ENCODE measurements at places on chromosomes 4 and X.

DNA sequence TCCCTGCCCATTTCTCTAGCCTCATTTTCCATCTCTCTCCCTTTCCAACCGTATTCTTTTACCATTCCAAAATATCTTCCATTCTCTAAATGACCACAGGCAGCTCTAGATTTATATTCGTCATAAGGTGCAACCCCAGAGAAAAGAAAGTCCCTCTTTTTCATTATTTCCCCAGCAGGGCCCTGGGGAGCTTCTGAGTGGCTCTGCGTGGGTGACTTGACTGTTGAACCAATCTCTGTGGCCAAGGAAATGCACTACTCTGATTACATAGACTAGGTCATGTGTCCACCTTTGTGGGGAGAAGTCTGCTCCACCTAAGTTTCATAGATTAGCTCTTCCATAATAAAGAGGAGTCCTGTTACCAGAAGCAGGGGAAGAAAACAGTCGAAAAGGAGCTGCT, 51.4 kb downstream of the ATOH1 start:
- DNase-seq, result no peak

DNA sequence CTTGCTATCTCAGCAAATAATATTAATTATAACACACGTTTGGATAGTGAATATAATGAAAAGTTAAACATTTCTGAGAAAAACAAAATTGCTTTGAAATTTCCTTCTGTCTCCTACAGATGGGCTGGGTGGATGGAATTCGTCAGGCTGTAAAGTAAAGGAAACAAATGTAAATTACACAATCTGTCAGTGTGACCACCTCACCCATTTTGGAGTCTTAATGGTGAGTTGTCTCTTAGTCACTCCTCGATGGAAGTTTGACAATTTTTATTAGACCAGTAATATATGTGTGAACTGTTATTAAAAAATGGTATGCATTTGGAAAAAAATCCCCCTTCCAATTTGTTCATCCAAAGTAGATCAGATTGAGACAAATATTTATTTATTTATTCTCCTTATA, 92.5 kb upstream of the BRS3 start:
- DNase-seq, result no peak

DNA sequence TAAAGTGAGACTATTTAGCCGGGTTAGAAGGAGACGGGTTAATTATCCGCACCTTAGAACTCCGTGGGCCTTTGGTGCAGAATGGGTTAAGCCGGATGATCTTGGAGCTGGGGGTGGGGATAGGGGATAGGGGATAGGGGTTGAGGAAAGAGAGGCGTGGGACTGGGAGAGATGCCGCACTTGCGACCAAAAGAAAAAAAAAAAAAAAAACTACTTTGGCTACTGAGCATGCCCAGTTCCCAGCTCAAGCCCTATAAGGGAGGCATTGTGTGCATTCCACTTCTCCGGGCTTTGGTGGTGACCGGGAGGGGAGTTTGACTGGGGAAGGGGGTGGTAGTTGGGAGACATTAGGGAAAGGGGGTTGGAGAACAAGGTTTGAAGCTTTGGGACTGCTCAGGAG, at the start of gene SLITRK4:
SLITRK4 (minus strand) TSS at position 187 of the 400 bp plus-strand sequence. CDS start 4,993 bp downstream, outside the sequence.
- no peak for DNase-seq

DNA sequence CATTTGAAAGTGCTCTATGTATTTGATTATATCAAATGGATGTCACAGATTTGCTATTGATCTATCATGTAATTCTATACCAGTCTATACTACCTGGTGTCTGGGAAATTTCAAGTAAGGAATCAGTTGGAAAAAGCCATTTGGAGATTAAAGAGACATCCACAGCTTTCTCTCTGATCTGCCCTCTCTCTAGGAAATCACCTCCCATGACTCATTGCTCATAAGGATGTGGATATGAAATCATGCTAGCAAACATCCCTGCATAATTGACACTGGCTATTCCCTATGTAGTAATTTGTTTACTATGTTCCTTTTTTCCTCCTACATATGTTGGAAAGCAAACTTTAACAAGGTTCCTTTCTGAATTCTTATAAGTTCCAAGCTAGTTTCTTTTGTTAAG, 94.3 kb downstream of the TEX13A start:
- DNase-seq, result no peak

GRCh38 chr4:159101988-159102621, 774 bp upstream of the RAPGEF2 start:
- no peak for DNase-seq

GRCh38 chrX:129714581-129714980, 24.2 kb upstream of the XPNPEP2 start:
- no peak for DNase-seq

GRCh38 chr4:42588909-42589308, 68.0 kb downstream of the ATP8A1 start:
- DNase-seq, result no peak

DNA sequence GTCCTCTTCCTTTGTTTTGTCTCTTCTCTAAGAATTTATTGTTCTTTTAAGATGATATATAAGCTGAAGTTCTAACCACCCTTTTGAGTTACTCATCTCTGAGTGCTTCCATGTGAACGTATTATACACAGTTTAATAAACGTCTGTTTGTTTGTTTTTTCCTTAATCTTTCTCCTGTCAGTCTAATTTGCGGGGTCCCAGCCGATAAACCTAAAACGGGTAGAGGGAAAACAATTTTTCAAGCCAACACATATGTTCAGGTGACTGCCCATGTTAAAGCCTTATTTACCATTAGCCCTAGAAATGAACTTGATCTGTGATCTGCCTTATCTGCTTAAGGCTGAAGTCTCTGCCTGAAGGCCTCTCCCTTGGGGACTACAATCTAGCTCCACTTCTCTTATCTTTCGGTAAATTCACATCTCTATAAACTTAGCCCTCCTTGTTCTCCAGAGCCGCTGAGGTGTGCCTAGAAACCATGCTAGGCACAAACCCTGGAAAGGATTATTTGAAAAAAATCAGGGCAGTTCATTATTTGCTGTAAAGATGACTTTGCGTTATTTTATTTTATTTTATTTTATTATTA, 158.8 kb downstream of the CAMK2D start:
- DNase-seq, result no peak

DNA sequence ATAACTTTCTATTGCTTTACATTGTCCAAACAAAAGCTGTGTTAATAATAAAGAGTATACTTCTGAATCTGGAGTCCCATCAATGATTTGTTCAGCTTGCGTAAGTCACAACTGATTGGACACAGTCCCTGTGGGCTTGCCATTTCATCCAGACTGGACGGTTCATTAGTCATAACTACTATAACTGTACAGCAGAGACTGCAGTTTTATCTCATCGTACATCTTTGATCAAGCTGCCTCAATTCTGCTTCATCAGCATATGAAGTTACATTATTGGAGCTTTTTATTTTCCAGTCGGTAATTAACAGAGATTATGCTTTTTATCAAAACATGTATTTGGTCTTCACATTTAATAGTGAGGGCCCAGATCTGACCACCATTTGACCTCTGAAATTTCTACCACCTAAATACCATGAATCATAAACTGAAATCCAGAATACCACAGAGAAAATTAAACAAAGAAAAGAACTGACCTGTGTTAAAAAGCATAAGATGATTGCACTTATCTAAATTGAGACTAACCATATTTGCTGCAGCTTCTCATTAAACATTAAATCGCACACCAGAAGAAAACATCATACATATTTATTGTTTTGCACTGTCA, 12.5 kb upstream of the MAB21L2 start:
- DNase-seq, result no peak

DNA sequence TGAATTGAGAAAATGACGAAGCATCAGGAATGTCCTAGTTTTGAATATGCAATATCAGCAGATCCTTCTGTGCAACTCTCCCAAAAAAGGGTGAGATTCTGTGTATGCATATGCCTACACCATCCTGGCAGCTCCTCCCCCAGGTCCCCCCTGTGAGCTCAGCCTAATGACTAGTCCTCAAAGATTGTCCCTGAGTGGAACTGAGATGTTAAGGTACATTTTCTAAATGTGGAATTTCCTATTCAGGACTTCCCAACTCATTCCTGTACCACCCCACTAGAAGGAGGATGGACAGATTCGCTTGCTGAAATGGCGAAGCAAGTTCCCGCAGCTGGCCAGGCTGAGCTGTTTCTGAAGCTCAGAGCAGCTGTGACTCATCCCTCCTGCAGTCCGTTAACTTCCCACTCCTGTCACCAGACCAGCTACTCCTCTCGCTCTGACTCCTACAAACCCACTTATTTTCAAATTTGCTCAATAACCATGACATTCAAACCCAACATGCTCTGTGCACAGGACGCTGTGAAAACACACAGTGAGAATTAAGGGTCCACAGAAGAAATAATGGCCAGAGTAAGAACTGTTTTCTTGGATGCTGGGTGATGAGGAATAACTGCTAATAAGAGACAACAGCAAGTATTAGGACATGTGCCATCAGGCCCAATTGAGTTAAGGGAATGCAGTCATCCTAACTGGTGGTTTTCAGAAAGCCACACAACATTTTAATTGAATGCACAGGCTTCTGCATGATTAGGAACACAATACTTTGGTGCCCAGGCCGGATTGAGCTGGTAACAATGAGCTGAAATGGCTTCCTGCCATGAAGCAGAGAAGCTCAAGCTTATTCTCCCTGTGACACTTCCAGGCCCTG, 40.0 kb upstream of the IRF2 start:
- DNase-seq, result peak; percentile 43

DNA sequence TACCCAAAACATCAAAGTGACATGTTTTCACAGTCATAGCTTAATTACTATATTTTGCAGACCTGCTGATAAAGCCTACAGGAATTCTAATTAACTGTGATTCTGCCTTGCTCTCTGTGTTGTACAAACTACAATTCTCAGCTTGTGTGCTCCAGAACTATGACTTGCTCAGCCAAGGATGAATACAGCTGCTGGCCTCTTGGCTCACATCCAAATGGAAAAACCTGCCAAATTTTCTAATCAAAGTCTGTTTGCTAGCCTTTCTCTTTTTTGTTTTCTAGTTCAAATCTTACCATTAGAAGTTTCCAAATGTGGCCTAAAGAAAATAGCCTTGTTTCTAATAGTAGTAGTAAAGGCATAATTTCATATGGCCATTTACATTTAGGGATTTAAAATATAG, 1176.8 kb downstream of the FAM133A start:
- no peak for DNase-seq

- no peak for DNase-seq
Measured at GRCh38 chr4:78567500-78568060, 16.0 kb downstream of the ANXA3 start.

GRCh38 chrX:15055146-15055930, 182.1 kb downstream of the MOSPD2 start:
- DNase-seq, result no peak

DNA sequence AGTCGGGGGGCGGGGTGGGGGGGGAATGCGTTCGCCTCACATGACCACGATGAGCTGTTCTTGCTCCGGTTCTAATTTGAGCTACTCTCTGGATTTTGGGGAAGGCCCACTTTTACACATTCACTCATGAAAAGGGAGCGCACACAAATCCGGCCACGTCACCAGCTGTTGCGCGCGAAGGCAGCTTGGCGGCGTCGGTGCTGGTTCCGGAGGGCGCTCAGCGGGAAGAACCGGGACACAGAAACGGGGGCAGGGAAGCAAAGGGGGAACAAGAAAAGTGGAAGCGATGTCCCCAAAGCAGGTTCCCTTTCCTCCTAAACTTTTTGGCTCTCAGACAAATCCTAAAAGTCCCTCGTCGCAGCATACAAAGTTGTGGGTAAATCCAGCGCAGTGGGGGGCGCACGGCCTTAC, 605 bp downstream of the ANXA5 start:
- peak; percentile 72 for DNase-seq

DNA sequence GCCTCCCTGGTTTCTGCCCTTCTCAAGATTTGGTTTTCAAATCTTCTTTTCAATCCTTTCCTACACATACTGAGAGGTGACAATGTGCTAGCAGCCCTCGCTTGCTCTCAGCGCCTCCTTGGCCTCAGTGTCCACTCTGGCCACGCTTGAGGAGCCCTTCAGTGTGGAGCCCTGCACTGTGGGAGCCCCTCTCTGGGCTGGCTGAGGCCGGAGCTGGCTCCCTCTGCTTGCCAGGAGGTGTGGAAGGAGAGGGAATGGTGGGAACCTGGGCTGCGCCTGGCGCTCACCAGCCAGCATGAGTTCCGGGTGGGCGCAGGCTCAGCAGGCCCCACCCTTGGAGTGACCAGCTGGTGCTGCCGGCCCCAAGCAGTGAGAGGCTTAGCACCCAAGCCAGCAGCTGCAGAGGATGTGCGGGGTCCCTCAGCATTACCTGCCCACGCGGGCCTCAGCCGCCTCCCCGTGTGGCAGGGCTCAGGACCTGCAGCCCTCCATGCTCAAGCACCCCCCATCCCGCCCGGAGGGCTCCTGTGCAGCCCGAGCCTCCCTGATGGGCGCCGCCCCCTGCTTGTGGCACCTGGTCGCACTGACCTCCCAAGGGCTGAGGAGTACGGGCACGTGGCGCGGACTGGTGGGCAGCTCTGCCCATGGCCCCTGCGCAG, 127.5 kb downstream of the COX7B2 start:
- DNase-seq, result no peak

DNA sequence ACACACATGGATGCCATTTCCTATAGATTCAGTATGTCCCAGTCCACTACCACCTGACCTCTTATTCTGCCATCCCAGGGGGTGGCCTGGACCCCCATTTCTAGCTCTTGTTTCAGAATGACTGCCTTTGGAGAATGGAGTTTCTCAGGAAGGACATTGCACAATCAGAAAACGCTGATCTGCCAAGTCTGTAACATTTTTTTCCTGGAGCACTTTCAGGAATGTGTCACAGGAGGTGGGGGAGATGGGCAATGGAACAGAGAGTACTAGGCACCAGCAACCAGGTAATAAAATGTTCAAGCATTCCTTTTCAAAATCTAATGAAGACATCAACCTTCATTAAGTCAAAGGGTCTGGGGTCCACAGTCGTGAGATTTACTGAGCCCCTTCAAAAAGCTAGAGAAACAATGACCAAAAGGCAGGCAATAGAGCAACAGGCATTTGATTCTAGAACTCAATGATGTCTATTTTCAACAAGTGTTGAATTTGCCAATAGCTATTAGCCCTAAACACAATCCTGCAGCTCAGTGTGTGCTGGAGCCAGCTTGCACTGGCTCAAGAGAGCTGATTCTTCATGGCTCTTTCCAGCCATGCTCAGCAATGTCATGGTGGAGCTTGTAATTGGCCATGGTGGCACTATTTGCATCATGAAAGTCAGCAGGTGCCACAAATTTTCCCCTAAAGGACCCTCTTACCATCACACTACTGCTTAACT, 87.1 kb downstream of the KDR start:
- no peak for DNase-seq

- DNase-seq, result no peak
Measured at GRCh38 chr4:101993002-101993841, 202.7 kb downstream of the BANK1 start.

GRCh38 chrX:16484338-16484737, 165.6 kb upstream of the S100G start:
- peak; percentile 34 for DNase-seq

DNA sequence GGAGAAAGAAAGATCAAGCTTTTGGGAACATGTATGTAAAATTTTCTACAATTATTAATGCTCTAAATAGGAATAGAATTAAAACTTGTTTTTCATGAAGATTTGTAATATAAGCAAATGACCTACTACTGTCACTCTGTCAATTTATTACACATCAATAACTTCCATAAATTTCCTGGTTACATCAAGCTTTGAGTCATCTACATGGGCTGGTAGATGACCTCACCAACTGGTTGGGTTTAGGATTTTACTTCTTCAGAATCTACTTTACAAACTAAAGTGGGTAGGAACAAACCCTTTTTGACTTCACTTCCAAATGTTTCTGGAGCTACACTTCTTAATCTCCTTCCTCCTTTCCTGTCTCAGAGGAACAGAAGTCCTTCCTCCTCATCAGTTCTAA, 12.0 kb upstream of the LRAT start:
- no peak for DNase-seq

- DNase-seq, result no peak
Measured at GRCh38 chr4:19005211-19005610, 983.7 kb upstream of the LCORL start.
